ENCODE measurements at places on chromosomes 2 and 18.
A peak's percentile ranks its signal among the peaks of the same experiment; 100 is the strongest.

DNA sequence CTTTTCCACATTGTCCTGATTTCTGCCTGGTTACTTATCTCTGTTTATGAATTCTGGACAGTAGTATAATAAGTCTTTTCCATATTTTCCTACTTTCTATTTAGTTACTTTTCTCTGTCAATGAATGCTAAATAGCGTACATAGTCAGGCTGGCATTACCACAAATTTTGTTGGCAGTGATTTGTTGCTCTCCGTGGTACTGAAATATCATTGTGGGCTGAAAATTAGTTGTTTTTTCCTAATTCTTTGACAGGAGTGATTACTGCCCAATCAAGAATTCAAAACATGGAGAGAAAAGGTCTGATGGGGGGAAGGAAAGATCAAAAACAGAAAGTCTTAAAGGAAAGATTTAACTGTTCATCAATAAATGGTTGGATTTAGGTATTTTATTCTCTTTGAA is 7.7 kb upstream of the GALNT13 start:
- DNase-seq, result no peak

DNA sequence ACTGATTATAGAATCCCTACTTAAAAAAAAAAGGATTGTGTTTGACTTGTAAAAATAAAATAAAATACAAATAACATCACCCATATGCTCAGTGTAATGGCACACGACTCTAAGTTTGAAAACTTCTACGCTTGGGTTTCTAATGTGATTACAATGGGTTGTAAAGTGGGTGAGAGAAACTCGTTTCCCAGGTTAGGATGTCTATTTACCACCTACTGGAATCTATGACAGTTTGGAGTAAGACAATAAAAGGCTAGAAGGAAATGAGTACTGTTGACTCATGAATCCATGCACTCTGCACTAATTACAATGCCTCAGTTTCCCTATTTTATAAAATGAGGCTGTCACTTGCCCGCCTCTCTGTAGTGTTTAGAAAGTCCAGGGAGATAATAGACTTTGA is 204.2 kb upstream of the FBXO11 start:
- no peak for DNase-seq

GRCh38 chr2:131123192-131123591 is 18.1 kb downstream of the PLEKHB2 start:
- no peak for DNase-seq

- DNase-seq, result no peak
Observed at GRCh38 chr18:67402543-67402942, 114.0 kb downstream of the DSEL start.

GRCh38 chr2:37919631-37920032 is 5.5 kb upstream of the RMDN2 start:
- DNase-seq, result no peak

DNA sequence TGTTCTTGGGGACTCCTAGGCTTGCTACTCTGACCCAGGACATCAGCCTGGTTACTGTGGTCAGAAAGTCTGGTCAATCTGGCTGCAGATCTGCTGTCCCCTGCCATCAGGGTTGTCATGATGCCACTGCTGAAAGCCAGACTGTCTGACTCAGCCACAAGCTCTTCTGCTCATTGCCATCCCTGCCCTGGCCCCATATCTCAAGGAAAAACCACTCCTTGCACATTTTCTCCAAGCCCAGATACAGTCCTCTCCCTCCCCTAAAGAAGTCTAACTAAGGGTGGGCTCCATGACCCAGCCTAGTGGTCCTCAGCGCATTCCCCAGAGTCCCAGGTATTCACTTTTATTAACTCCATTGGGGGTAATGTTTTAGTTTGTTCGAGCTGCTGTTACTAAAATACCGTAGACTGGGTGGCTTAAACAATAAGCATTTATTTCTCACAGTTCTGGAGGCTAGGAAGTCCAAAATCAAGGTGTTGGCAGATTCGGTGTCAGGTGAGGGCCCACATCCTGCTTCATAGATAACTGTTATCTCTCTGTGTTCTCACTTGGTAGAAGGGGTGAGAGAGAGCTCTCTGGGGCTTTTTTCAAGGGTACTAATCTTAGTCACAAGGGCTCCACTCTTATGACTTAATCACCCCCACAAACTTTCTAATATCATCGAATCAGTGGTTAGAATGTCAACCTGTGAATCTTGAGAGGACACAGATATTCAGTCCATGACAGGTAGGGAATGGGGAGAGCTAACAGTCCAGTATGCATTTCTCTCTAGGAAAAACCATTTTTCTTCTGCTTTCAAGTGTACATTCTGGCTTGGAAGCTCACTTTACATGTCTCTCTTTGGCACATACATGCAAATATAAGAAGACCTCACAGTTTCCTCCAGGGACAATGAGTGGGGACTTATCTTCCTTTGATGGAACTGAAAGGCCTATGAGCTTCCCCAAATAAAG is 94.8 kb upstream of the CXCR4 start:
- DNase-seq, result no peak

- DNase-seq, result no peak
Observed at GRCh38 chr2:216082117-216082711, 495 bp downstream of the TMEM169 start.

- DNase-seq, result no peak
Observed at GRCh38 chr2:147688242-147688641, 156.6 kb upstream of the ACVR2A start.

- DNase-seq, result no peak
Observed at GRCh38 chr2:238684362-238685326, 163.2 kb upstream of the TWIST2 start.

DNA sequence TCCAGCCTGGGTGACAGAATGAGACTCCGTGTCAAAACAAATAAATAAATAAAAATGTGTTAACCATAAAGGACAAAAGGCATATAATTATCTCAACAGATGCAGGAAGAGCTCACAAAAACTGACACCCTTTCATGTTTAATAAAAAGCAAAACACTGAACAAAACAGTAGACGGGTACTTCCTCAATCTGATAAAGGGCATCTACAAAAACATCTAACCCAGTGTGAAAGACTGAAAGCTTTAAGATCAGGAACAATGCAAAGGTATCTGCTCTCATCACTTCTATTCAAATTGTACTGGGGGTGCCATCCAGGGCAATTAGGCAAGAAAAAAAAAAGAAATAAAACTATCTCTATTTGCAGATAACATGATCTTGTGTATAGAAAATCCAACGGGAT is 11.7 kb upstream of the NCL start:
- DNase-seq, result no peak

DNA sequence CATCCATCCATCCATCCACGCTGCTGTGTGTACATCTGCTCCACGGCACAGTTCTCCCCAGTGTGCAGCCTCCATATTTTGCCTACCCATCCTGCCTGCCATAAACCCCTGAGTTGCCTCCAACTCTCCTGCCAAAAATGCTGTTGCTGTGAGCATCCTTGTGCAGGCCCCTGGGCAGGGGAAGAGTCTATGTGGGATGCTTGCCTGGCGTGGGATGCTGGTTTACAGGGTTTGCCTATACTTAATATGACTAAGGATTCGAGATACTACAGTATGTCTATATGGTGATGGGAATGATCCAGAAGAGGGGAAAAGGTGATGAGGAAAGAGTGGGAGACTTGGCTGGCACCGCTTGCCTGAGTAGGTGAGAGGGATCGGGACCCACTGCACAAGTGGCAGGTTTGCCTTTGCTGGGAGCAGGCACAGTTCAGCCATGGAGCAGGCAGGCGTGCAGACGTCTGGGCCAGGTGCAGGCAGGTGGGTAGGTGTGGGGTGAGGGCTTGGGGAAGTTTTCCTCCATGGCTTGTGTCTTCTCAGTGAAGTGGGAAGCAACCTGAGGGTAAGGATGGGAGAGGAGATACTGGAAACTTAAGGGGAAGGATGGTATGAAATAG is 30.2 kb upstream of the FAHD2A start:
- DNase-seq, result no peak

GRCh38 chr2:144412709-144413108 is 107.2 kb downstream of the ZEB2 start:
- DNase-seq, result no peak

- DNase-seq, result no peak
Observed at GRCh38 chr18:77822632-77823031, 573.0 kb downstream of the GALR1 start.

- no peak for DNase-seq
Observed at GRCh38 chr18:55908901-55909366, 320.9 kb upstream of the TCF4 start.

DNA sequence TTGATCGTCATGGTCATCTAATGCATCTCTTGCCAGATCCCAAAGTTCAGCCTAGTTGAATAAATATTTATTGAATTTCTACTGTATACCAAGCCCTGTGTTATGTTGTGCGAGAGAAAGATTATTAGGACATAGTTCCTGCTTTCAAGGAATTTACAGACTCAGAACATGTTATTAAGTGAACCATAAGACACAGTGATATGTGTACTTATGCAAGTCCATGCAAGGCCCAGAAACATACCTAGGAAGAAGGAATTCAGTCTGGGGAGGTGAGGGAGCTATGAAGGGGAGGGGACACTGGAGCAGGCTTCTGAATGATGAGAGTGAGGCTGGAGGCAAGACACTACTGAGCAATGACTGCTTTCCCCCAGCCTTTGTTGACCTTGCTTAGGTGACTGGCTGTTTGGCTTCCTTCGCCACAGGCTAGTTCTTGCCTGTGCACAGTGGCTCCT is 81.4 kb downstream of the ACAA2 start:
- DNase-seq, result no peak

GRCh38 chr2:87996570-87996969 is 19.8 kb downstream of the RNU2-63P start:
- DNase-seq, result no peak

GRCh38 chr2:8285081-8285480 is 396.8 kb upstream of the ID2 start:
- no peak for DNase-seq

DNA sequence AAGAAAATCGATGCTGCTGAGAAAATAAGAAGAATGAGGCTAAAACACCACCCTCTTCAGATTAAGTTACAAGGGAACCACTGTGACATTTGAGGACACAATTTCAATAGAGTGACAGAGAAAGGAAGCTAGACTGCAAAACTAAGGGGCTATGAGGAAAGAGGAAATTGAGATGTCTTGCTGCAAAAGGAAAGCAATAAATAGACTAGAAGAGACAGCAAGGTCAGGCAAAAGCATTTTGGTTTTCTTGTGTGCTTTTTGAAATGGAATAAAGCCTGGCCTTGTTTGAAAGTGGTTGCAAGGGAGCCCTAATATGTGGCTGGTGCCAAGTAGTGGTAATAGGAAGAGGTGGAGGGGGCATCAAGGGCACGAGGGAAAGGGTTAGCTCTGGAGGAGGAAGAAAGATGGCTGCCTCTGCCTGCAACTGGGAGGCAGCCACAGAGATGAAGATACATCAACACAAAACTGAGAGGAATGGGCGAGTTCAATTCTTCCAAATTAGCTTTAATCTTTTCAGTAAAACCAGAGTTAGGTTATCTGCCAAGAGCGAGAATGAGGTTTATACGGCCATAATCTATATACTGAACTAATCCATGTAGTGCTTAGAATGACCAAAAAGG is 1.2 kb upstream of the MRO start:
- no peak for DNase-seq

DNA sequence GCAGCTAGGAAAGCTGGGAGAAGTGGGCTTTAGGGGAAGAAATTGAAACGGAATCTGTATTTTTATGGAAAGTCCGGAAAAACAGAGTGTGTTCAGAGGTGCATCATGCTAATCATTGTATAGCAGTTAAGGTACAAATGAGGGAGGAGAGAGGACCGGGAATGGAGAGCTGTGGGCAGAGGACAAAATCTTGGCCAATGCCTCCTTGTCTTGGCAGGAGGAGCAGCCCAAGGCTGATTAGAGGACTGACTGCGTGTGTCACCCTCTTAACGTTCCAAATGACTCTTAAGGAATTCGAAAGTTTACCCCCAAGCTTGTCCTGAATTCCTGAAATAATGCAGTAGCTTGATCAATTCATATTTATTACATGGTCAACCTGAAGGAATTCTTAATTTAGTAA is 81.0 kb downstream of the ZNF236 start:
- DNase-seq, result no peak

DNA sequence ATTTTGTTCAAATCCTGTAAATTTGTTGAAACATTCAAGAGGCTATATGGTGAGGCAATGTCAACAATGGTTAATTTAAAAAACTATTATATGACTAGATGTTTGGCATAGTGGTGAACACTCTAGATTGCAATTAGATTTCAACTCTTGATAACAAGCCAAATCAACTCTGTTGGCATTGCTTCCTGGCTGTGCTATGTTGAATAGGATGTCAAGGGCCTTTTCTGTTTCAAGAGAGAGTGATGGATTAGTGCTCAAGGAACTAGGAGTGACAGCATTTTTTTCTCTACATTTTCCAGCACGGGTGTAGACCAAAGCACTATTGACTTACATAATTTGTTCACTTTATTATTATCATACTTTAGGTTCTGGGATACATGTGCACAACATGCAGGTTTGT is 172.4 kb upstream of the KCNH7 start:
- peak; percentile 6 for DNase-seq

DNA sequence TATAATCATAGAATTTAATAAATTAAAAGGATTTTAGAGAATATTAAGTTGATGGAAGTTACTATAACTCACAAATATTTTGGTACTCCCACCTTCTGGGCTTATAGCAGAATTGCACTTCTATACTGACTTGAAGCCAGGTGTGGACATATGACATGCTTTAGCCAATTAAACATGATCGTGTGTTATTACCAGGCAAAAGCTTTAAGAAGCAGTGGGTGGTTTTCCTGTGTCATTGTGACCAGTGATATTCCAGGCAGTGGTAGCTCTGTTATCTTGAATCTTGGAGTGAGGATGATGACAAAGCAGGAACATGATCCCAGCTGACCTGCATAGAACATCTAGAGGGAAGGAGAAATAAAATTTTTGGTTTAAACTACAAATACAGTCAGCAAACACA is 370.9 kb upstream of the ZEB2 start:
- no peak for DNase-seq

DNA sequence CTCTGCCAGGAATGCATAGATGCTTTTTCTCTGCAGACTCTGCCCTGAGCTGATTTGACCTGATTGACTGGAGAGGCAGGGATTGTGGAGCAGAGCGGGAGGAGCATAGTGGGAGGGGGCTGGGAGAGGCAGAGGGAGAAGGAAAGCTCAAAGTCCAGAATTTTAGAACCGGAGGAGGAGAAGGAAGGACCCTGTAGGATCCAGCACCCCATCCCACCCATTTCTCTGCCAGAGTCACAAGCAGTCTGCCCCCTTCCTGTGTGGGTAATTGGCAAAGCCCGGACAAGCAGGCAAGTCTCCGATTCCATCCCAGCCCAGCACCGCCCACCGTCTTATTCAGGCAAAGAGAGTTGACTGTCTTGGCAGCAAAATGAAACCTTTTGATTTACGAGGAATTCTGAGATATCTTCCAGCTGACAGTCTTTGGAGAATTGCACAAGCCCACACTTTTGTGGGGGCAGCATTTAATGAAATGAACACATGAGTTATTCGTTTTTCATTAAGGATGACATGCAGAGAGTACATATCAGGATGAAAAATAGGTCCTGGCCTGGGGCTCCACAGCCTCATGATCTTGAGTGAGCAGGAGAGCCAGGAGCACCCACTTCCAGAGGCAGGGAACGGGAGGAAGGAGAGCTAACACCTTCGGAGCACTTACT is 103.1 kb downstream of the MCFD2 start:
- no peak for DNase-seq

Data from NCI-H187 treated with DMSO at 0.1 percent for 48 hours (cell line).